ENCODE measurements at places on chromosomes 2 and 18. TPM values are rescaled to one million over a fixed set of nuclear protein-coding genes. Genes with fewer than 3 reads are reported as not detected.

The FKBP7 gene
- 2.7 TPM for total RNA-seq

The MC5R gene
- total RNA-seq = 0.09 TPM

The MERTK gene
- total RNA-seq = 0.27 TPM

The SH3YL1 gene
- 13.9 TPM for total RNA-seq

The SNORC gene
- 1.6 TPM for total RNA-seq

The TWIST2 gene
- not detected for total RNA-seq

The ITPRID2 gene
- total RNA-seq = 58.3 TPM

The UPP2 gene
- not detected for total RNA-seq

The CDKL4 gene
- 0.59 TPM for total RNA-seq

The FZD7 gene
- 0.23 TPM for total RNA-seq

The C1GALT1C1L gene
- 0.14 TPM for total RNA-seq

The CD28 gene
- total RNA-seq = 117 TPM

The EIF2B4 gene
- 39.0 TPM for total RNA-seq

The C1QL2 gene
- total RNA-seq = not detected

The DPP4 gene
- total RNA-seq = 138 TPM

The MIB1 gene
- total RNA-seq = 37.0 TPM

Measured in T-helper 2 cell treated with Interferon-gamma antibody and Interleukin-4, amounts not matched to agents 100 ng/mL and 5 ng/mL, for 36 hours (primary cell).